ENCODE measurements at places on chromosomes 2 and 18.

GRCh38 chr2:215435280-215435869, 493 bp downstream of the FN1 start:
- no peak for DNase-seq

GRCh38 chr18:50869150-50869549, 9.8 kb upstream of the ME2 start:
- no peak for DNase-seq

DNA sequence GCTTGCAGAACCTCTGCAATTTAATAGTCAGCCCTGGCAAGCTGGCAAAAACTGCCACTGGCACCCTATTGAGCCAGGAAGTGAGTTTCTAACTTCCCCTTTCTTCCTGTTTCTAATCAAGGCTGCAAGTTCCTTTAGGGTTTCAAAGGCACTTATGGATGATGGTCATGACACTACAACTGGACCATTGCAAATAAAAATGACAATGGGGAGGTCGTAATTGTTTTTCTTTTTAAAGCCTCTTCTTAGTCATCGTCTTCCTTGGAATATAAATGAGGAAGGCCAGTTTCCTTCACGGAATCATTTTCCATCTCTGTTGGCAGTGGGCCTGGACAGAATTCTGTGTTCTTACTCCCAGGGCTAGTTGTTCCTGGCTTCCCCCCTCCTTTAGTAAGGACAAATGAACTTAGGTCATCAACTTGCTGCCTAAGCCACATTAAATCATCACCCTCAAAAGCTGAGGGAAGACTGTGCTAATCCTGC, 35.8 kb downstream of the SH3RF3 start:
- DNase-seq, result no peak

- DNase-seq, result no peak
These were observed 95.7 kb downstream of the TEX51 start for GRCh38 chr2:126994340-126994777.

- DNase-seq, result no peak
These were observed 14.4 kb downstream of the CCNT2 start for GRCh38 chr2:134932864-134933526.

GRCh38 chr18:79519751-79520477, 124.2 kb downstream of the NFATC1 start:
- no peak for DNase-seq

- no peak for DNase-seq
These were observed 12.4 kb downstream of the ANO7 start for GRCh38 chr2:241200822-241201395.

DNA sequence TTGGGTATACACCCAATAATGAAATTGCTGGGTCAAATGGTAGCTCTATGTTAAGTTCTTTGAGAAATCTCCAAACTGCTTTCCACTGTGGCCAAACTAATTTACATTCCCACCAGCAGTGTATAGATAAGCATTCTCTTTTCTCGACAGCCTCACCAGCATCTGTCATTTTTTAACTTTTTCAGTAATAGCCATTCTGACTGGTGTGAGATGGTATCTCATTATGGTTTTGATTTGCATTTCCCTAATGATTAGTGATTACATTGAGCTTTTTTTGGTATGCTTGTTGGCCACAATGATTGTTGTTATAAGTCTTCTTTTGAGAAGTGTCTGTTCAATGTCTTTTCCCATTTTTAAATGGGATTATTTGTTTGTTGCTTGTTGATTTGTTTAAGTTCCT, 50.4 kb upstream of the EPAS1 start:
- peak; percentile 68 for DNase-seq

GRCh38 chr2:205776139-205776538, 93.8 kb downstream of the NRP2 start:
- no peak for DNase-seq

- no peak for DNase-seq
These were observed 27.7 kb upstream of the SMCHD1 start for GRCh38 chr18:2627821-2628276.

DNA sequence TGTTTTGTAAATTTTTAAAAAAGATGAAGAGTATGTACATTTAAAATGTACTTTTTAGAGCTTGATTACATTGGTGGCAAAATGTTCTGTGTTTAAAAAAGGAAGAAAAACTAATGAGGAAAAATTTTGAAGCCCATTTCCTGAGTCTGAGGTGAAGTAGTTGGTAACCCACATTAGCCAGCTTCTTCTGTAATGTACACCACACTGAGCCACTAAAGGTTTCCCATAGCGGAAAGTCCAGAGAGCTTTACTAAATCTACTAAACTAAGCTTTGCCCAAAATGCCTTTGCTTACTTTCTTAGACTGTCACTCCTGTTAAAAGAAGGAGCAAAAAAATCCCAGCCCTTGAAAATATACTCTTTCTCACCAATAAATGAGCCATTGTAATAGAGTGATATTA, 804.8 kb upstream of the ZEB2 start:
- no peak for DNase-seq

DNA sequence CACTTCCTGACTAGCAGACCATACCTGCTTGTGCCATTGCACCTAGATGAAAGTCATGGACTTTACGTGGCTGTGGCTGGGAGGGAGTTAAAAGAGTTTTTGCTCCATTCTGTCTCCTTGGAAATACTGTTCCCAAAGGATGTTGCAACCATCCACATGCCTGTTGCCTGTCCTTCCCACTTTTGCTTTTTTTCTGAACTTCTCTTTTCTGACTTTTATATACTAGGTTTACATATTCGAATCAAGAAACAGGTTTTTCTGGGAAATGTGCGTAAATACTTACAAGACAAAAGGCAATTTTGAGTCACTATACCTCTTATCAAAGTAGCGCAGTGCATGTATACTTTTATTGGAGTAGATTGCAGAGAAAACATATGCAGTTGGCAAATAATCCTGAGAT, 244.8 kb downstream of the PRKCE start:
- DNase-seq, result no peak

- DNase-seq, result no peak
These were observed 568 bp upstream of the STK17B start for GRCh38 chr2:196171946-196172345.

DNA sequence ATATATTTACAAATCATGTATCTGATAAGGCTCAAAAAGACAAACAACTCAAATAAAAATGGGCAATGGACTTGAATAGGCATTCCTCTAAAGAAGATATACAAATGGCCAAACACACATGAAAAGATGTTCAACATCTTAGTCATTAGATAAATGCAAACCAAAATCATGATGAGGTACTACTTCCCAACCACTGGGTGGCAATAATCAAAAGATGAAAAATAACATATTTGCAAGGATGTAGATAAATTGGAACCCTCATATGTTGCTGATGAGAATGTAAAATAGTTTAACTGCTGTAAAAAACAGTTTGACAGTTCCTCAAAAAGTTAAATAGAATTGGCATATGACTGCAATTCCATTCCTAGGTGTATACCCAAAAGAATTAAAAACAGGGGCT, 132.3 kb downstream of the TTC32 start:
- DNase-seq, result no peak

DNA sequence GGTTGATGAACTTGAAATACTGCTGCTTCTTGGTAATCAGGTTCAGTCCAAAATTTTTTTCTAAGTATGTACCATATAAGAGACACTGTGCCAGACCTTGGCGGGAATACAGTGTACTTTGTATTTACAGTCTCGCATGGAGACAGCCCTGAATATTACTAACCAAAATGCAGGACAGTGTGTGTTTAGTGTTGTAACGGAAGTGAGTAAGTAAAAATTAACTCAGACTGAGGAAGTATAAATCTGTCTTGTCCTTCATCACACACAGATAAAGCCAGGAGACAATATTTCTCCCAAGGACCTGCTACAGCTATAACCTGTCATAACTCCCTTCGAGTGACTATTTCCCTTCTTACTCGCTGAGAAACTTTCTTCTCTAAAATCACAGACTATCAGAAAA, 76.9 kb downstream of the ACTR3 start:
- DNase-seq, result no peak

GRCh38 chr18:61756244-61756643, 136.6 kb downstream of the RNF152 start:
- no peak for DNase-seq

DNA sequence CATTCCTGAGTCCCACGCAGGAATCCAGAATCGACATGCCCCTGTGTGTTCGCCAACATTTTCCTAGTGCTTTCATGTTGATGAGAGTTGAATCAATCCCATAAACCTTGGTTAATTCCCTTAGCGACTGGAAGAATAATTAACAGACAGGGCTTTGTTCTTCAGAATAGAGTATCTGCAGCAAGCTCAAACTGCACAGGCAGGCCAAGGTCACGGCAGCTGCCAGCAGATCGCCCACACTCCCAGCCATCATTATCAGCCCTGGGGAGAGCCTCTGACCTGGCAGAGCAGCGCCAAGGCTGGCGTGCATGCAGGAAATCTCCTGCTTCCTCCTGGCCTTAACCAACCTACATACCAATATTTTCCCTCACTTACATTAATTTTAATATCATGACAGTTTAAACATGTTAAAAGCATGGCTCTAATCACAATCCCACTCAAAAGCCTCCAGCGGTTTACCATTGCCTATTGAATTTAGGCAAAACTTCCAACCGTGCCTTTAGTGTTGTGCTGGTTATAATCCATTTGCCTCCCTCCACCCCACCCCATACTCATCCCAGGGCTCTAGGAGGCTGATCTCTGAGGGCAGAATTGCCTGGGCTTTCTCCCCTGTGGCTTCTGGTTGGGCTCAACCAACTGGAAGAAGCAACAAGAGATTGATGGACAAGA, 46.8 kb upstream of the NCK2 start:
- no peak for DNase-seq

DNA sequence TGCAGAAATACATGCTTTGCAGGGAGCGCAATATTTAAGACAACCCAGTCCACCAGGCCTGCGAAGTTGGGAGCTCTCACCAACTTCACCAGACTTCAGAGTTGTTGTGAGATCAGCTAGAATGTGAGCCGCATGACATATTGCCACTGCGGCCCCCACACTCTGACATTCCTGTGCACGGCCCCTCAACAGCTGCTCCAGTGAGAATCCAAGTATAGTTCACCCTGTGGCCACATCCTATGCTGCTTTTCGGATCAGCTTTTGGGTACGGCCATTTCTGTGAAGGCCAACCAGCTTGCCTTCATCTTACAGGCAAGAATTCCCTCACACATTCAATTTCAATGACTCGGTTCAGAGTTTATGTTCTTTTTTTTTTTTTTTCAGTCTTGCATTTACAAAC, 177.8 kb downstream of the SOX11 start:
- no peak for DNase-seq

- no peak for DNase-seq
These were observed 52.5 kb downstream of the SDC1 start for GRCh38 chr2:20172273-20173055.

GRCh38 chr18:9594823-9595596, 19.3 kb downstream of the PPP4R1 start:
- no peak for DNase-seq

GRCh38 chr2:136242100-136242499, 124.2 kb upstream of the CXCR4 start:
- DNase-seq, result no peak

DNA sequence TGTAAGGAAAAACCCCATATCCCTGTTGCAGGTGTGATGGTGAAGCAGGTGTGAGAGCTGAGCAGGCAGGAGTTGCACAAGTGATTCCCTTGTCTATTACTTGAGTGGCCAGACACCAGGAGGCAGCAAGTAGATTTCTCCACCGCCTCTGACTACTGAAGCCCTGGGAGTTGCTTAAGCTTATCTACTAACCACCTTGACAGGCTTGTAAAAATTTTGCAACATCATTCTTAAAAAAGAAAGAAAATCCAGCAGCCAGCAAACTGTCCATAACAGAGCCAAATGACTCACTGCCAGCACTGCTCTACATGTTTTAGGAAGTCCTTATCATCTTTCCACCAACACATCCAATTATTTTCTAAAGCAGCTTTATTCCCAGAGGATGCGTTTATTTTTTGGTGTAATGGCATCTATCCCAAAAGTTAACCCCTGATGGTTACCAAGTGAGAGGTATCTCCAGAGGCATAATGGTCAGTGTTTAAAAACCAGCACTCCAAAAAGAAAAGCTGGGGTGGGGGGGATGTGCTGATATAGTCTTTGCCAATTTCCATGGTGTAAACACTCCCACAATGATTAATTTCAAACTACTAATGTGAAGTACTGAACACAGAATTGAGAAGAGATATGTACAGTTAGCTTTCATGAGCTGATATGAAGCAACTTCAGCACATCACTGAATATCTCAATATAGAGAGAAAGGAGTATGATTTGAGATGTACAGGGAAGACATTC, 16.3 kb upstream of the GPR39 start:
- no peak for DNase-seq

DNA sequence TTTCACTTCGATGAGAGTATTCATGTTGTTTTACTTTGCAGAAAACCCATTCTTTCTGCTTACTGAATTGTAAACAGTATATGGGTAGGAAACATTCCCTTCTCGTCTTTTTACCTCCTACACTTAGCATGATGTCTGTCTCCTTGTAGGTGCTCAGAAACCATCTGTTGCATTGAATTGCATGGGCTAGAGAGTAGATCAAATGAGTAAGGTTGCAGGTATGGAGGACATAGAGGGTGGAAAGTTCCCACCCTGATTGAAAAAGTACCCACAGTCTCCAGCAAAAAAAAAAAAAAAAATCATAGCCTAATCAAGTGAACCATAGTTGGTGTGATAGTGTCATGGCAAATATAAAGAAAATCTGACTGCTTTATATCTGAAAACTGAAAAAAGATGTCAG, 1.7 kb downstream of the CYTIP start:
- no peak for DNase-seq

GRCh38 chr2:9230051-9230802, 23.6 kb downstream of the ASAP2 start:
- no peak for DNase-seq

- DNase-seq, result no peak
These were observed 946.6 kb downstream of the SLC4A3 start for GRCh38 chr2:220574038-220574437.

DNA sequence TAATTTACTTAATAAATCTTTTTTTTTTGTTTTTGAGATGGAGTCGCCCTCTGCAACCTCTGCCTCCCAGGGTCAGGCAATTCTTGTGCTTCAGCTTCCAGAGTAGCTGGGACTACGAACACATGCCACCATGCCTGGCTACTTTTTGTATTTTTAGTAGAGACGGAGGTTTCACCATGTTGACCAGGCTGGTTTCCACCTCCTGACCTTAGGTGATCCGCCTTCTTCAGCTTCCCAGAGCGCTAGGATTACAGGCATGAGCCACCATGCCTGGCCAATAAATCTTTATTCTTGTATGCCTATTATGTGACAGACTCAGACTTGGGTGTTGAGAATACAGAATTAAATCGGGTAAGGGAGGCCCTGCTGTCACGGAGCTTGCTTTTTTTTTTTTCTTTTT, 16.7 kb upstream of the ASXL2 start:
- DNase-seq, result no peak

GRCh38 chr2:170554278-170554955, 160.7 kb upstream of the SP5 start:
- DNase-seq, result no peak

GRCh38 chr2:34419856-34420255, 820.8 kb upstream of the FAM98A start:
- DNase-seq, result no peak

All from GM12878 (cell line).